Renal cortex interstitium (tissue), 15 donors: ENCODE measurements at places on chromosomes 6 and 20. TPM values are rescaled to one million over a fixed set of nuclear protein-coding genes. Genes with fewer than 3 reads are reported as not detected.

The HLA-DMB gene
- polyA plus RNA-seq: 75.3 TPM

DNA sequence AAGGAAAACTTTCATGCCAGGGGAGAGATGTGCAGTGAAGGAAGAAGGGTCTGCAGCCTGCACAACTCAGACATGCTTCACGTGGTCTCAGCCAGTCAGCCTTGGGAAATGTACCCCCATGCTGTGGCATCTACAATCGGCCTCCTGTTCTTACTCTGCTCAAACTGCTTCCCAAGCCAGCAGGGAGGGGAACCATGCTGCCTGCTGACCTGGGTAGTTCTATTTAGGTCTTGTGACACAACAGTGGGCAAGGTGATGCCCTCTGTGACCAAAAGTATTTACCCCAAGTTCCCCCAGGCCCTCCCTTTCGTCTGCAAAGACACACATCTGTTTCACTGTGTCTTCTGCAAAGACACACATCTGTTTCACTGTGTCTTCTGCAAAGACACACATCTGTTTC lies 106.9 kb downstream of the SLC23A2 start:
- no peak for DNase-seq

The ENPP3 gene
- 6.3 TPM for polyA plus RNA-seq

DNA sequence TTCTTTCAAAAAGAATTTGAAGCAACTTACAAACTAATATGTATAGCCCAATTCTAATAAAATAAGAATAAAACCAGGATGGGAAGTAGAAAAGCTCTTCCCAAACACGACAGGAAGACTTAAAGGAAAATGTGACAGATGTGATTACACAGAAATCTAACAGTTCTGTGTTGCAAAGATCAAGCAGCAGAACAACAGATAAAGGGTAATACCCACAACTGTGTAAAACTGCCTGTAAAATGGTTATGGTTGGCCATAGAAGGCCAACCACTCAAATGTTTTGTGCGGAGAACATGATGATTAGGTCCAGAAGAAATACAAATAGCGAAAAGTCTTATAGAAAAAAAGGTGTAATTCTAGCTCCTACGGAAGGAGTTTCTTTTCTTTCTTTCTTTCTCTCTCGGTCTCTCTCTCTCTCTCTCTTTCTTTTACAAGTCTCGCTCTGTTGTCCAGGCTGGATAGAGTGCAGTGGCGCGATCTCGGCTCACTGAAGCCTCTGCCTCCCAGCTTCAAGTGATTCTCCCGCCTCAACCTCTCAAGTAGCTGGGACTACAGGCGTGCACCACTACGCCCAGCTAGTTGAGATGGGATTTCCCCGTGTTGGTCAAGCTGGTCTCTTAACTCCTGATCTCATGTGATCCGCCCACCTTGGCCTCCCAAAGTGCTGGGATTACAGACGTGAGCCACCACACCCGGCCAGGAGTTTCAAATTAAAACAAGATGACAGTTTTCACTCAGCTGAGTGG lies 128.5 kb downstream of the QRSL1 start:
- DNase-seq: no peak

The CRISP3 gene
- 0.31 TPM for polyA plus RNA-seq

GRCh38 chr20:50284811-50285375 lies 94.3 kb downstream of the CEBPB start:
- DNase-seq: no peak

DNA sequence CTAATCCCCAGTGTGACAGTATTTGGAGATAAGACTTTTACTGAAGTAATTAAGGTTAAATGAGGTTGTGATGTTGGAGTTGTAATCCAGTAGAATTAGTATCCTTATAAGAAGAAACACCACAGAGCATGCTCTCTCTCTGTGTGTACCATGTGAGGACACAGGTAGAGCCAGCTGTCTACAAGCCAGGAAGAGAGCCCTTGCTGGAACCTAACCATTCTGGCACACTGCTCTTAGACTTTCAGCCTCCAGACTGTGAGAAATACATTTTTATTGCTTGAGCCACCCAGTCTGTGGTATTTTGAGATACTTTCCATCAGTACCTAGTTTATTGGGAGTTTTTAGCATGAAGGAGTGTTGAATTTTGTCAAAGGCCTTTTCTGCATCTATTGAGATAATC lies 110.2 kb downstream of the PHF3 start:
- DNase-seq: no peak

DNA sequence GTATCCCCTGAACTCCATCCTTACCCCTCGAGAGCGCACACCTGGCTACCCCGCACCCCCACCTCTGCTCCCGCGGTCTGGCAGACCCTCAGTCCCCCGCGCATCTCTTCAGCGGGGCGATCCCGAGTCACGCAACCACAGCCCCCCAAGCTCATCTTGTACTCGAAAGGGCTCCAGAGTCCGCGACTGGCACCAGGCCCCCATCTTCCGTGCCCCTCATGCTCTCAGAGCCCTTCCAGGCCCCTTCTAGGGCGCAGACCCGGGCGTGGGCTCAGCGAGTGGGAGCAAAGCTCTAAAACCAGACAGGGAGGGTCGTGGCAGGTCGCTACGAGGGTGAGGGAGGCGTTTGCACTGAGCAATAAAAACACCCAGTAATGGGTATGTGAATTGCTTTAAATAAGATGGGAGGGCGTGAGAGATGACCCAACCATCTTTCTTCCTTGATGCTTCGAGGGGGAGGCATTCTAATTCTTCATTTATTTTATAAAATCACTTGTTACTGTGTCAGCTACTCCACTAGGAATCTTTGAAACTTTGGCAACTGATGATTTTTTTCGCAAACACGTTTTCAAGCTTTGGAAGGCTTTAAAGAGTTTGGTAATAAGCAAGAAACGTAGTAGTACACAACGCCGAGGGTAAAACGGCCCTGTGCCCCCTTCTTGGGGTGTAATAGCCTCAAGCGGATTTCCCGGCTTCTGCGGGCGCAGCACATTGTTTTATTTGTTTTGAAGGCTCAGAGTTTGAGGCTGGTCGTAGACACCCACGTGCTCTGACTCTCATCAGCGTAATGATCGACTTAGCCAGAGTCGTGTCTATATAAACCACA lies 42.6 kb upstream of the SUPT3H start:
- no peak for DNase-seq

The EYA2 gene
- 0.40 TPM for polyA plus RNA-seq

DNA sequence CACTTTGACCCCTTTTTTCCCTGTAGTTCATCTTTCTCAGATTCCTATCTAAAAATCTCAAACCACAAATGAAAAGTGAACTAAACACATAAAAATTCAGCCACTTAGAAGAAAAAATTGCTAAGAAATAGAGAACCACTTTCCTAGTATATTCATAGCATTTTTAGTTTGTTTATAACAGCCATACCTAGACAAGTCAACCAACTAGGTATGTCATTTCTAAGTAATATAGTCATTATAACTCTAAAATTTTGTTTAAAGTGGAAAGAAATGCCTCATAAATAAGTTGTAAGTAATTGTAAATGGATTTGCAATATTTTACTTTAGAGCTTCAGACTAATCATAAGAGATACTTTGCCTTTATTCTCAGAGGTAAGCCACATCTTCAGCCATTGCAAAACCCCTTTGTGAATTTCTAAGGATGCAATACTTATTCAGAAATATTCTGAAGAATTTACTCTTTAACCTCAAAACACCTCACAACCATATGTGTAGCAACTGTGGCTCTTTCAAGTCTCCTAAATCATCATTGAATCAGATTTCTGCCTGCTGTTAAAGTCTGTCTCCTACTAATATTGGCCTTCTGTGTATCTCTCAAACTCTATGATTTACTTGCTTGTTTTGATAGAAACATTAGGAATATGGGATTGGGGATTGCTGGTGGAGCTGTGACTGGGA lies 6.9 kb upstream of the SUMO4 start:
- no peak for DNase-seq

The TNFRSF21 gene
- 37.6 TPM for polyA plus RNA-seq

DNA sequence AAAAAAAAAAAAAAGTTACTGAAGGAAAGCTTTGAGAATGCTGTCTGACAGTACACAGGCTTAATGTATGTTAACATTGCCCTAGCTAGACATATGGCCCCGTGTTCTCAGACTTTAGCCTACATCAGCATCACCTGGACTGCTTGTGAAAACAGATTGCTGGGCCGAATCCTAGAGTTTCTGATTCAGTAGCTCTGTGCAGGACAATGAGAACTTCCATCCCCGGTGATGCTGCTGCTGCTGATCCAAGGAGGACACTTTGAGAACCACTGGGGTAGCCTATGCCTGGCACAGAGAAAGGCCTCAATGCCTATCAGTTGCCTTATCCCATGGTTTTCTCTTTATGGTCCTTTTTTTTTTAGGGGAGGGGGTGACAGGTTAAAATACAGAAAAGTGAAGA lies 1.6 kb downstream of the HCK start:
- DNase-seq: no peak

The RIPPLY2 gene
- polyA plus RNA-seq: not detected

DNA sequence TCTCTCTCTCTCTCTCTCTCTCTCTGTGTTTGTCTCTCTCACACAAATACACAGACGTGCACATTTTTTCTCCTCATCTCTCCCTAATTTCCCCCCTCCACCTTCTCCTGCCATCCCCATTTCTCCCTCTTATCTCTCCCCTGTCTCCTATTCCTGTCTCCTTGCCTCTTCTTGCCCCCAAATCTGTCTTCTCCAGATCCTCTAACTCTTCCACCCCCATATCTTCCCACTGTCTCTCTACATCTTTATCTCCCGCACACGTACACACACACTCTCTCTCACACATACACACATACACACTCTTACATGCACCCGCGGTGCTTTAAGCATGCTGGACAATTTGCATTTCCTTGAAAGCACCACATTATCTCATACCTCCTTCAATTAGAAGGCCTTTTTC lies 15.9 kb downstream of the KIZ start:
- no peak for DNase-seq

- DNase-seq: no peak
Observed at GRCh38 chr6:96022225-96022624, 6.5 kb downstream of the FUT9 start.

The FAM229B gene
- 44.4 TPM for polyA plus RNA-seq

GRCh38 chr6:81752921-81753710 lies 635 bp upstream of the TENT5A start:
- DNase-seq: peak; percentile 66

The SLC18B1 gene
- polyA plus RNA-seq: 33.3 TPM

The POPDC3 gene
- polyA plus RNA-seq: 0.37 TPM

GRCh38 chr20:11917663-11918062 lies at the start of gene BTBD3:
Gene BTBD3 (plus strand): TSS chr20:11917893. CDS start chr20:11918276, 383 bp downstream.
- DNase-seq: no peak

The ECT2L gene
- 0.36 TPM for polyA plus RNA-seq

DNA sequence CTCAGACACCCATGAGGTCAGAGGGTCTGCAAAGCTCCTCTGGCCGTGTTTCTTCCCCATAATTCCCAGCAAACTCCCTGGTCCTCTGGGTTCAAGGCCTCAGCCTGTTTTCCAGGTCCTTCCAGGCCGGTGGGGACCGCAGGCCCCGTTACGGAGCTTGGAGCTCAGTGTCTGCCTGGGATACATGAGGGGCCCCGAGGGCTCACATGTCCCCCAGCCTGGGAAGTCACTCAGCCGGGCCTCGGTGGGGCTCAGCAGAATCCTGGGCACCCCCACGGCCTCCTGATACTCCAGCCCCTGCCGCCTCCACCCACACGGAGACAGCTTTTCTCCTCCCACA lies 3.4 kb upstream of the SULF2 start:
- no peak for DNase-seq

The TFAP2A gene
- 33.6 TPM for polyA plus RNA-seq

The RFX6 gene
- polyA plus RNA-seq: 0.05 TPM

DNA sequence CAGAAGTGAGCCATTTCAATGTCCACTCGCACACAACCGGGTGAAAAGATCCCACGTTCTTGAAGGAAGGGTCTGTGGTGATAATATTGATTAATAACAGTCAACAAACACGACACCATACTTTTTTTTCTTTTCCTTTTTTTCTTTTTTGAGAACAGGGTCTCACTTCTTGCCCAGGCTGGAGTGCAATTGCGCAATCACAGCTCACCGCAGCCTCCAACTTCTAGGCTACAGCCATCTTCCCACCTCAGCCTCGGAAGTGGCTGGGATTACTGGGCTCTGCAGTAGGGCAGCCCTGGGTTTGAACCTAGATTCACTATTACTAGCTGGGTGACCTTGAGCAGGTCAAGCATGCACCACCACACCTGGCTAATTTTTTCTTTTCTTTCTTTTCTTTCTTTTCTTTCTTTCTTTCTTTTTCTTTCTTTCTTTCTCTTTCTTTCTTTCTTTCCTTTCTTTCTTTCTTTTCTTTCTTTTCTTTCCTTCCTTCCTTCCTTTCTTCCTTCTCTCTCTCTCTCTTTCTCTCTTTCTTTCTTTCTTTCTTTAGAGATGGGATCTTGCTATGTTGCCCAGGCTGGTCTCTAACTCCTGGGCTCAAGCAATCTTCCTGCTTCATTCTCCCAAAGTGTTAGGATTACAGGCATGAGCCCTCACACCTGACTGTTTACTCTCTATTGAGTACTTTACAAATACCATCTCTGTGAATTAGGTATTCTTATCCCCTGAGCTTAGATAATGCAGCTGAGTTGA lies 123.9 kb downstream of the SNX5 start:
- no peak for DNase-seq

- peak; percentile 97 for DNase-seq
Observed at GRCh38 chr6:19804205-19805128, 32.7 kb upstream of the ID4 start.

The DNMT3B gene
- polyA plus RNA-seq: 8.1 TPM

The TGM3 gene
- 0.65 TPM for polyA plus RNA-seq

The BMP5 gene
- 2.9 TPM for polyA plus RNA-seq

The PTPRK gene
- 54.4 TPM for polyA plus RNA-seq

The LPIN3 gene
- polyA plus RNA-seq: 19.9 TPM

- DNase-seq: no peak
Observed at GRCh38 chr20:62659488-62660239, 17.4 kb downstream of the SLCO4A1 start.
